Muscle of leg (tissue), 16 donors: ENCODE measurements at places on chromosomes 3 and 15.

DNA sequence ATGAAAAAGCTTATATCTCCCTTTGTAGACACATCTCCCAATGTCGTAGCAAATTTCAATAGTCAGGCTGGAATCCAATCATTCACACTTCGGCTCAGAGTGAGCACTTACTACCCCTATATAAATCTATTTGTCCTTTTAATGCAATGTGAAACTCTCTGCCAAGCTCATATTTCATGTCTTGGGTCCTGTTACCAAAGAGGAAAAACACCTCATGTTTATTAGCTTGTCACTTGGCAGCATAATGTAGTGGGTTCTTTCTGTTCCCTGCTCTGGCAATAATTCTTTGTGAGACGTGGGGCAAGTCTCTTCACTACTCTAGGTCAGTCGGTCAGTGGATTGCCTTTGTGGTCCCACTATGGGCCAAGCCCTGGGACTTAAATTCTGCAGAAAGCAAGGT, 107.1 kb downstream of the SRGAP3 start:
- peak; percentile 72 for DNase-seq

- peak; percentile 86 for DNase-seq
These were observed 21.5 kb downstream of the PLD1 start for GRCh38 chr3:171788546-171789351.

DNA sequence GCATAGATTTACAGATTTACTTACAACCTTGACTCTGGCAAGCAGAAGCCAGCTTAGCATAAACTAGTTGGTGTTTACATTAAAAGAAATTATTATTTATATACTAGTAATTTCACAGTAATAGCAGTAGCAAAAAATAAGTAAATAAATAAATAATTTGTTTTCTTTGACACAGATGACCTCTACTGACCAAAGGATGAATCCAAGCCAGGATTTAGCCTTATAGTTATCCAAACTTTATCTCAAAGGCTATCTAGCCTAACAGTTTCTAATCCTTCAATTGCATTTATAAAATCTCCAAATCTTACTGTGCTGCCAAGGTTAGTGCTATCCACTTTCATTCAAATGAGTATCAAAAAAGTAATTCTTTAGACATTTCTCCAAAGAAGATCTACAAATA, 64.3 kb downstream of the FRMD5 start:
- no peak for DNase-seq

GRCh38 chr3:64271631-64272030, 46.4 kb upstream of the PRICKLE2 start:
- no peak for DNase-seq

GRCh38 chr15:62453981-62454380, 288.9 kb upstream of the C2CD4B start:
- no peak for DNase-seq

DNA sequence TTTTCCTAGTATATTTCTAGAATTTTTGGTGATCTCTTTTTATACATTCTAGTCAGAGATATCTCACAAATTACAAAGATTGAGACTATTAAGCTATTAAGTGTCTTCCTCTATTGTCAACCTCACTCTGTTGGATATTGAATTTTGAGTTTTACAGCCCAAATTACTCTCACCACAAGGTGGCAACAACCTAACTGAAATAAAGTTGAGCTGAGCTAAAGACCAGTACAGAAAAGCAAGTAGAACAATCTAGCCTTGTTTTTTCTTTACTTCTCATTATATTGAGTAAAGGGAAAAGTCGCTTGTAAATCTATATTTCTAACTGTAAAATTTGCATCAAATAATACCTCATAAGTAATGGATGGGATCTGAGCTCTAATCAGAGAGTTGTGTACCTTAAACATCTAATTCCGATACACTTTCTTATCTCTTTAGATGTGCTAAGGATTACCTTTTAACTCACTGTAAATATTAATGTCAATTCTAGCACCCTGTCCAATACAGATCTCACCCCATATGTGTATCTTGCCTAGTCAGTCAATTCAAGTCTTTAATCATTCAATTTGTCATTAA, 13.6 kb upstream of the COMMD2 start:
- peak; percentile 44 for DNase-seq

- no peak for DNase-seq
These were observed 273.2 kb upstream of the GADL1 start for GRCh38 chr3:31167666-31168065.

GRCh38 chr3:185164428-185165217, 11.8 kb upstream of the C3orf70 start:
- no peak for DNase-seq

- DNase-seq: peak; percentile 57
These were observed 134.6 kb downstream of the MEIS2 start for GRCh38 chr15:36965570-36966342.

DNA sequence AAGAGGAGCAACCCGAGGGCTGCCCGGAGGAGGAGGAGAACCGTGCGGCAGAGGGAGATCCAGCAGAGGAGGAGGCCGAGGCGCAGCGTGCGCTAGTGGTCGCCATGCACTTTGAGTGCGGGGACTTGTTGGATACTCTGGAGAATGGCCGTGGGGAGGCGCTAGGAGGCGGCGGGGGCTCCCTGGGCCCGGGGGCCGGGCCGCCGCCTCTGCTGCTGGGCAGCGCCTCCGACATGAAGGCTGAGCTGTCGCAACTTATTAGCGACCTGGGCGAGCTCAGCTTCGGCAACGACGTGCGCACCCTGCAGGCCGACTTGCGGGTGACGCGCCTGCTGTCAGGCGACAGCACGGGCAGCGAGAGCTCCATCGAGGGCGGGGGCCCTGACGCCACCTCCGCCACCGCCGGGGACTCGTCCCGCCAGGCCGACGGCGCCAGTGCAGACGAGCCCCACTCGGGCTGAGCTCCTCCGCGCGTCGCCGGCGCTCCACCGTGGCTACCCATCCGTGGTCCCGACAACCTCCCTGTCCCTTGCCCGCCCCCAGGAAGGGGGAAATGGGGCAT, 2.0 kb downstream of the FAM43A start:
- peak; percentile 65 for DNase-seq

- DNase-seq: no peak
These were observed 57.9 kb upstream of the EPHA6 start for GRCh38 chr3:96756516-96756915.

- DNase-seq: no peak
These were observed 102.4 kb downstream of the MYLK start for GRCh38 chr3:123781571-123782275.

DNA sequence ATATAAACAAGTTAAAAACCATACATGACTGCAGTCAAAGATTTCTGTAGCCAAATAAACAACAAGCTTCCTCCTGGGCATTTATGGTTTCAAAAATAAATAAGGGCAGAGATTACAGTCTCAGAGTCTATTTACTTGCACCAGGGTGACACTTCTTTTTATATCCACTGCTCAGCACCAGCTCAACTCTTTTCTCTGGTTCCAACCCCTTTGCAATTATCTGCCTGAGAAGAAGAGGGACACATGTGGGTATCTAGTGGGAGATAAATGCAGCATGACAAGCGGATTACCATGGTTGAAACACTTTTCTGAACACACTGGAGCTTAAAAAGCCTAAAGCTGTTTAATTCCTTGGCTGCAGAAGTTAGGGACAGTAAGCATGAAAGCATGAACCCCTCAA, 311.5 kb downstream of the CNTN3 start:
- peak; percentile 41 for DNase-seq

- DNase-seq: peak; percentile 48
These were observed 544 bp upstream of the GATM start for GRCh38 chr15:45378913-45379262.
